AML-193 (cell line): ENCODE measurements at places on chromosomes 7 and 10.
A peak's percentile ranks its signal among the peaks of the same experiment; 100 is the strongest.

DNA sequence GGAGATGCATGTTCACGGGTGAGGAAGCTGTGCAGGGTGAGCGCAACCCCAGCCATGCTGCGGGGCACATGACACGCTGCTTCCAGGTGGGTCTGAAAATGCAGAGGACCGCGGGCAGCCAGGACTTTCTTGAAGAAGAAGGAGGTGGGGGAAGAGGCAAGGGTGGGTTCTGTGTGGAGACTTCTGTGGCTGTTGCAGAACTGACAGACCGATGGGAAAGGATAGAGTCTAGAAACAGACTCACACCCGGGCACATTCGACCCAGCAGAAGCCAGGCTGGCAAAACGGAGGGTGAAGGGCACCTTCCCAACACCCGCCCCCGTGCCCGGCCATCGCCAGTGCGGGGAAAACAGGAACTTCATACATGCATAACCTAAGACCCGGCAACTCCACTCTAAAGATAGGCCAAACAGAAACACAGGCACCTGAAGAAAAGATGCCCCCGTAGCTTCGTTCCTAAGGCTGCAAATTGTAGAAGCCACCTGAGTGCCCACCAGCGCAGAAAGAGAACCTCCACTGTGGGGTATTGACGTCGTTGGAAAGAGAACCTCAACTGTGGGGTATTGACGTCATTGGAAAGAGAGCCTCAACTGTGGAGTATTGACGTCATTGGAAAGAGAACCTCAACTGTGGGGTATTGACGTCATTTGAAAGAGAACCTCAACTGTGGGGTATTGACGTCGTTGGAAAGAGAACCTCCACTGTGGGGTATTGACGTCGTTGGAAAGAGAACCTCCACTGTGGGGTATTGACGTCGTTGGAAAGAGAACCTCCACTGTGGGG, 4.8 kb upstream of the KNDC1 start:
- no peak for DNase-seq

DNA sequence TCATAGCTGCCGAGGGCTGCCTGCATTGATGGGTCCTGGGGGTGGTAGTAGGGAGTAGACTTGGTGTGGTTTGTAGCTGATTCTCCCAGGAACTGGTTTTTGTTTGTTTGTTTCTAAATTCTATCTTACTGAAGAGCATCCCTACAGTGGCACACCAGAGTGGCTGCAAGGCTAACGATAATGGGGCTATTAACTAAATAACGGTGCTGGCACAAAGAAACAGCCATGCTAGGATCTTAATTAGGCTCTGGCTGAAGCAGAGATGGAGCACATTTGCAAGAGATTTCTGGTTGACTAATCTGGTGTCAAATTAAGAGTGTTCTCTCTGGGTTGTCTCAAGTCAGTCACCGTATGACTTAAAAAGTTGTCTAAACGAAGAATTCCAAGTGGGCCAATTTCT, 590.0 kb downstream of the NRG3 start:
- DNase-seq: no peak

GRCh38 chr7:23852135-23852534, 142.1 kb downstream of the STK31 start:
- no peak for DNase-seq

DNA sequence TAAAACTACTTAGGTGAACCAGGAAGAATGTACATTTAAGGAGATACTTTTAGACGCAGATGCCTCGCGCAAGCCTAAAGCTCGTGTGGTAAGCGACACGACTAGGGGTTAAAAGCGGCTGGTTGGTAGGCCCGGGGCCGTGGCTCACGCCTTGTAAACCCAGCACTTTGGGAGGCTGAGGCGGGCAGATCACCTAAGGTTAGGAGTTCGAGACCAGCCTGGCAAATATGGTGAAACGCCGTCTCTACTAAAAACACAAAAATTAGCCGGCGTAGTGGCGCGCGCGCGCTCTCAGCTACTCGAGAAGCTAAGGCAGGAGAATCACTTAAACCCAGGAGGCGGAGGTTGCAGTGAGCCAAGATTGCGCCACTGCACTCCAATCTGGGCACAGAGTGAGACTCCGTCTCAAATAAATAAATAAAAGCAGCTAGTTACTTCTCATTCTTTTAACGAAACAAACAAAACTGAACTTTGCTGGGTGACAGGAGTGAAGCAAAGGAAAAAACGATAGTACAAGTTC, 879 bp downstream of the NUDT5 start:
- no peak for DNase-seq

DNA sequence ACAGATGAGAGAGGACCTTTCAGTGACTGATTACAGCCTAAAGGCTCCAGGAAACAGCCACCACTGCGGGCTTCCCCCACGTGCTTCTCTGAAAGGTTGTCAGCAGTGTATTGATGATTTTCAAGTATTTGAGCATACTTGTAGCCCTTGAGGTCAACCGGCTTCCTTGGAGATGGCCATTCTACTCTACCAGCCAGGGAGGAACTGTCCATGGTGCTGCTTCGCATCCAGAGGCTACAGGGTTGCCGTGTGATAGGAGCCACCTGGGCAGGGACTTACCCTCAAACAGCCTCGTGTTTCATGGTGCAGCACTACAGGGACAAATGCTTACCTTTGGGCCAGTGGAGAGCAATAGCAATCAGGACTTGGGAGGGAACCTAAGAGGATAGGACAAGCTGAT, 179.5 kb downstream of the DPP6 start:
- peak; percentile 0 for DNase-seq

GRCh38 chr10:43981232-43981631, 332.6 kb upstream of the ZNF32 start:
- DNase-seq: no peak

DNA sequence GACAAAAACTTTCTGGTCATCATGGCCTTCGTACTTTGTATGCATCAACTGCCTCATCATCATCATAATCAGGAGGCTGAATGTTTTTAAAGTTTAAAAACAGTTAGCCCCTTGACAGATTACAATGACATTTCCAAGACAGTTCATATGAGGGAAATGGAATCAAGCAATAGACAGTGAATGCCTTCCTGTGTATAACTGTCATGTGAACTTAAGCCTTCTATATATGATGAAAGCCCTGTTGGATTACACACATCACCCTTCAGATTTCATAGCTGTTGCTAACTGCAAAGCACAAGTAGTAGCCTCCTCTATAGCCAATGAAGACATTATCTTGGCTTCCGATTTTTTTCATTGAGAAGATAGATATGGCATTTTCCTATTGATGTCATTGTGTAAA, 154.0 kb downstream of the PLXDC2 start:
- DNase-seq: no peak

DNA sequence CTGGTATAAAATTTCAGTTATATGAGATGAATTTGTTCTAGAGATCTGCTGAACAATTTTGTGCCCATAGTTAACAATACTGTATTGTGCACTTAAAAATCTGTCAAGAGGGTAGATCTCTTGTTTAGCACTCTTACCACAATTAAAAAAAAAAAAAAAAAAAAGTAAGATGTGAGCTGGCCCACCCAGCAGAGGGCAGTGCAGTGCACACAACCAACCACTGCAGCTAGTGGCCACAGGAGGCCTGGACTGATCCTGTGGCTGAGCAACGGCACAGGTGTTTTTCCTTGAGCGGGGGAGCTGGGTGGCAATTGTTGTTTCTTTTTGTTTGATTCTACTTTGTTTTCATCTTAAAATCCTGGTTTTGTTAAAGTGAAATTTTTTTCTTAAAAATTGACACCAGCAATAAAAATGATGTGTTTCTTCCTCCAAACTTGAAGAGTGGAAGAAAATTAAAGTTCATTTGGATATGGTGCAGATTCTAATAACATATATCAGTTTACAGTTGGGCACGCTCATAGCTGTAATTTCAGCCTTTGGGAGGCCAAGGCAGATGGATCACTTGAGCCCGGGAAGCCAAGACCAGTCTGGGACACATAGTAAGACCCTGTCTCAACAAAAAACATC, 171.1 kb upstream of the TBX20 start:
- DNase-seq: peak; percentile 24

DNA sequence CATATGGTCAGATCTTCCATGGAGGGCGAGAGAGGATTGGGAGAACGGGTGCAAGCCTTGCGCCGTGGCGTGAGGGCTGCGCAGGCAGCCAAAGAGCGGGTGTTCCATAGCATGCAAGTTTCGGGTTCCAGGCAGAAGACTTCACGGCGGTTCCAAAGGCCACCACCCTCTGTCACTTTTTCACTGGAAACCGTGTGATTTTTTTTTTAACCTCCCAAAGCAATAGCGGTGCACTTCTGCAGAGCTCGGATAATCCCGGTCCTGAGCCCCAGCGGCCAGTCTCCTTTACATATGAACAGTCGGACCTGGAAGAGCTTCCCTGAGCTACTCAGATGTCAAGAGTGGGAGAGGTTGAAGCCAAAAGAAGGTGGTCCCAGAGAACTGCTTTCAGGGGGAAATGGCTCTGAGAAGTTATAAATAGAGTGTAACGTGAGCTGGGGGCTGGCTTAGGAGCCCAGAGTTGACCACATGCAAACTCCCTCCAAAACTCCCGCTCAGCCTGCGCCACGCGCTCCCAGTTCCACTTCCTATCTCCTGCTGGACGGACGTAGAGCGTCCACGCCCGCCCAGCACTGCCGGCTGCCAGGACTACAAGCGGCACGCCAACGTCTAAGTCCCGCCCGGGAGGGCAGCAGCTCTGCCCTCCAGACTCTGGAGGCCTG, at the start of gene MEOX2:
Gene MEOX2, minus strand, starts transcription at position 389 of the 662 bp plus-strand sequence. Its CDS starts 281 bp downstream, at position 108.
- no peak for DNase-seq

DNA sequence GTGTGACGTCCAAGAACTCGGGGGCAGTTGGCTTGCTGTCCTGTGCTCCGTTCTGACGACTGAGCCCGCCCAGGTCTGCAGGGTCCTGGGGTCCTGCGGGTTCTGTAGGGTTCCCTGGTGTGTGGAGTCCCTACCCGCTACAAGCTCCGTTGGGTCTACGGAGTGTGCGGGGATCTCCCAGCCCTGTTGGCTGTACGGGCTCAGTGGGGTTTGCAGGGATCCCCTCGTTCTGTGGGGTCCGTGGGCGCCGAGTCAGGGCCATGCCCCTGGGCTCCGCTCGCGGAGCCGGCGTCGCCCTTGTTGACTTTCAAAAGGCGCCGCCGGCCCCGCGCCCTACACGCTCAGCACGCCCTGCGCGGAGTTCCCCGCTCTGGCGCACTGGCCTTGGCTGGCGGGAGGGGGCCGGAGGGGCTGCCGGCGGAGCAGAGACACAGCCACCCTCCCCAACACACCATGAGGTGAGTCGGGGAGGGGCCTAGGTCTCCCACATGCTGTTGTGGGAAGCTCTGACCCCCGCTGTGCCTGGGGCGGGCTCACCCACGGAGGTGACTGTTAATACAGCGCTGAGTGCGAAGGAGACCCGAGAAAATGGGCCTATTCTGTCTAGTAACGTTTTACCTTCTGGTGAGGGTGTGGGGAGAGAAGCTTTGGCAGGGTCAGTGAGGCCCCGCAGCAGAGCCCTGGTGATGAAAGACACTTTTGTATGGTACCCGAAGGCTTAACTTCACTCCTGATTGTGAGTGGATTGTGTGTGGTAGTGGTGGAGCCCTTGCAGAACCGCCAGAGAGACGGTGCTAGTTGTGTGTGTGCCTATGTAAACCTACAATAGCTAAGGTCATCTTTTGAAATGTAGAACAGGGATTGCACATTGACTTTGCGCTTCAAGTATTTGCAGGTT, 8.1 kb downstream of the TASOR2 start:
- DNase-seq: peak; percentile 32

- no peak for DNase-seq
Observed at GRCh38 chr10:115026746-115027140, 66.4 kb upstream of the ATRNL1 start.

DNA sequence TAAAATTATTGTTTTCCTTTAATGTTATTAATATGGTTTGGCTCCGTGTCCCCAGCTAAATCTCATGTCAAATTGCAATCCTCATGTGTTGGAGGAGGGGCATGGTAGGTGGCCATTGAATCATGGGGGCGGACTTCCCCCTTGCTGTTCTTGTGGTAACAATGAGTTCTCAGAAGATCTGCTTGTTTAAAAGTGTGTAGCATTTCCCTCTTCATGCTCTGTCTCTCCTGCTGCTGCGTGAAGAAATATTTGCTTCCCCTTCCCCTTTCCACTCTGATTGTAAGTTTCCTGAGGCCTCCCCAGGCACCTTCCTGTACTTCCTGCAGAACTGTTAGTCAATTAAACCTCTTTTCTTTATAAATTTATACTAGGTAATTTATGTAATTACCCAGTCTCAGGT, 27.5 kb downstream of the VIM start:
- DNase-seq: no peak

- no peak for DNase-seq
Observed at GRCh38 chr10:11017000-11017569, 587 bp upstream of the CELF2 start.

- no peak for DNase-seq
Observed at GRCh38 chr10:121098751-121099150, 247.6 kb downstream of the WDR11 start.

- no peak for DNase-seq
Observed at GRCh38 chr10:25288181-25288580, 113.4 kb downstream of the GPR158 start.

DNA sequence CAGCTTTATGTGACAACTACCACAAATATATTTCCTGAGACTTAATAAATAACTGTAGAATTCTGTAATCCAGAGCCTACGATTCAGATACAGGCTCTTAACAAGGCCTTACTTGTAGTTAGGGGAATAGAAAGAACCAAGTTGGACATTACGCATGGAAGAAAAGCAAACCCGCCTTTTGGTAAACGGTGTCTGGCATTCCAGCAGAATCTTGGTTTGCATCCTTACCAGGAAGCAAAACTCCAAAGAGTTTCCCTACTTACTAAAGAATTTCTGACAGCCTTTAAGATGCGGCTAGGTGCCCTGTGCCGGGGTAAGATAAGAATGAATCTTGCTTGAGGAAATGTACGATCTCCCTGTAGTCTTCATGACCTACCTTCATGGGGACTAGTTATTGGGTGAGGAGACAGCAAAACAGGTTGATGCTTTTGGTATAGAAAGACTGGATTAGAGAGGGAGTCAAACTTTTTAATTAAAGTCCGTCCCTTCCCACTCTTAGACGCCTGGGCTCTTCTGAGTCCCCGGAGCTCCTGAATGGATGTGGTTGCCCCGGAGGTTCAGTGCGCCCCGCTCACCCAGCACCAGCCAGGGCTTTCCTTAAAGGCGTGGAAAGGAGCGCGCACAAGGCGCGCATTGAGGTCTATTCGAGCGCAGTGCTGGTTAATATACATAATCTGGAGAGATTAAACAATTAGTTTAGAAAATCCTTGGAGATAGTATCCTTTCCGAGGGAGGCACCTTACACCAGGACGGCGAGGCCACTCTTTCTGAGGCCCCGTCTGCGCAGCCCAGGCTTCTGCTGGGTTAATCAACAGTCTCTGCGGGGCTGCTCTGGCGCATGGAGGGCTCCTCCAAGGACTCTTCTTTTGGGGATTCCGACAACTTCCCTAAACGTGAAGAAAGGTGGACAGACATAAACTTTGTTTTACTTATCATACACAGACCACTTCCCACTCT, 11.5 kb downstream of the PTF1A start:
- no peak for DNase-seq
